ENCODE measurements at places on chromosomes 12 and 14. TPM values are rescaled to one million over a fixed set of nuclear protein-coding genes. Genes with fewer than 3 reads are reported as not detected.

DNA sequence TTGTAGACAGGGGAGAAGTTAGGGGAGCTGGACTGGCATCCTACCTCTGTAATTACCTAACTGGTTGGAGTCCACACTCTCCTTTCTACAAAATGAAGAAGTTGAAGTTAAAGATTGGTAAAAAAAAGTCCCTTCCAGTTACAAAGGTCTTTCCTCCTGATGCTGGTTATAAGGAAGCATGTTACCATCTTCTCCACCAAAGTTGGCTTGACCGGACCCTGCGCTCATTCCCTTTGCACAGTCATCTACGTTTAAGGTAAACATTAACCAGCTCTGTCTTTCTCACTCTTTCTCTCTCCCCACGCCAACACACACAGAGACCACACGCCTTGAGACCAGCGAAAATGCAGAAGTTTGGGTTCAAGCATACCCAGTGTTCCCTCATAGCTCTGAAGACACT is 11.9 kb downstream of the FBLN5 start:
- no peaks in the 10 kb centered on the region for H3K4me1 ChIP-seq
- no peaks in the 10 kb centered on the region for H3K36me3 ChIP-seq
- no peak overlapping the region for H3K4me3 ChIP-seq
- no peaks in the 10 kb centered on the region for H3K27me3 ChIP-seq

DNA sequence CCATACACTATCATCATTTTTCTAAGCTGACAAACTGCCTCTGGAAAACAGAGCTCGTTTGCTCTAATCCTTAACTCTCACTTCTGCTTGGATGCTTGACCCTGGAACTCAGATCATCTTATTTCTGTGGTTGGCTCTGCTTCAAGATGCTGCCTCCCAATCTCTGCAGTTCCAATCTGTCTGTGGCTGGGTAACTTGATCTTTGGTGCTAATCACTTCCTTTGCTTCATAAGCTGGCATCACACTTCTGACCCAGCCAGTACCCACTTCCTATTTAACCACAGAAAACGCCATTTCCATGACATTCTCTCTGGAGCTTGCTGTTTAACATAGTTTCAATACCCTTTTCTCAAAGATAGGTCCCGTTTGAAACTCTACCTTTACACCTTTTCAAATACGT is 254.2 kb downstream of the ACSS3 start:
- no peak overlapping the region for H3K4me3 ChIP-seq
- no peaks in the 10 kb centered on the region for H3K36me3 ChIP-seq
- no peak for DNase-seq
- H3K27me3 ChIP-seq = no peaks in the 10 kb centered on the region
- H3K4me1 ChIP-seq = no peaks in the 10 kb centered on the region

DNA sequence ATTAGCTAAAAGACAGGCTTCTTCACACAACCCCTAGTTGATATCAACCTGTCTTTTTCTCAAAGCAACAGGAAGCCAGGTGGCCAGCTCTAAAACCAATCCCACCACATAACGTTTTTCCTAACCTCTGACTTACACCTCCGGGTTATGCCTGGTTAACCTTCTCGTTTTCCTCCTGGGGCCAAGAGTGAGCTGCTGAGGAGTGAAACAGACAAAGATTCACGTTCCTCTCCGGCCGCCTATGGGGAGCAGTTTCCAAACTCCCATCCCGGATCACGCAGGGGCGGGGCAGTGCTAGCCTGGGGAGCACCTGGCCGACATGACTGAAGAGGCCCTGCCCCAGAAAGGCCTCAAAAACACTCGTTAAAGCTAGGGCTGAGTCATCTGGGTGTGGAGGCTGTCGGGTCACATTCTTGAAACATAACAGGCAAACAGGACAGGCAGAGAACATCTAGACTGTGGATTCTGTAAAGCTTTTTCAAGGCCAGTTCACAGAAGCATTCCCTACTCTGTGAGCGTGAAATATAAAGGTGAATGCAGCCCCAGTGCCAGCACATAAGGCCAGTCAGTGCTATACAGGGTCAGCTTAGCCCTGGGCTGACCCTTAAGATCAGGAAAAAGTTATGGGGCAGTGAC is 25.9 kb upstream of the LGALS3 start:
- peaks cover 6% of the 10 kb centered on the region for H3K36me3 ChIP-seq
- H3K27ac ChIP-seq = peak overlapping the region; percentile 95
- DNase-seq = no peak
- no peaks in the 10 kb centered on the region for H3K27me3 ChIP-seq
- peaks cover 41% of the 10 kb centered on the region for H3K4me1 ChIP-seq

- no peak overlapping the region for H3K27ac ChIP-seq
- H3K36me3 ChIP-seq = no peaks in the 10 kb centered on the region
- no peak for DNase-seq
- H3K4me1 ChIP-seq = peaks cover 2% of the 10 kb centered on the region
These were observed 202.7 kb downstream of the PRKD1 start for GRCh38 chr14:29724991-29725390.

DNA sequence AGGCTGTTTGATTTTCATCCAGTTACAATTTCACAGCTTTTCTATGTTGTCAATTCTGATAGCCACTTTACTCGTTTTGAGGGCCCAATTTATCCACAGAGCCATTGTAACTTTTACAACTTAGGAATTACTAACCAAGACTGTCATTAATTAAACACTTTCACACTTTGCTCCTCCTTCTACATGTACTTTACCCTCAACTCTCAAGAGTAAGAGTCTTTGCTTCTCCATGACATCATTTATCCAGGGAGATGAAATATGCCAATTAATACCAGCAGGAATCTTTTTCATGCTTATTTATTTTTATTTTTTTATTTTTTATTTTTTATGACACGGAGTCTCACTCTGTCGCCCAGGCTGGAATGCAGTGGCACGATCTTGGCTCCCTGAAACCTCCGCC is 13.5 kb downstream of the SLIRP start:
- H3K4me3 ChIP-seq = no peak overlapping the region
- no peaks in the 10 kb centered on the region for H3K4me1 ChIP-seq
- H3K27me3 ChIP-seq = no peaks in the 10 kb centered on the region
- peaks cover 12% of the 10 kb centered on the region for H3K36me3 ChIP-seq
- H3K27ac ChIP-seq = no peak overlapping the region
- DNase-seq = no peak

DNA sequence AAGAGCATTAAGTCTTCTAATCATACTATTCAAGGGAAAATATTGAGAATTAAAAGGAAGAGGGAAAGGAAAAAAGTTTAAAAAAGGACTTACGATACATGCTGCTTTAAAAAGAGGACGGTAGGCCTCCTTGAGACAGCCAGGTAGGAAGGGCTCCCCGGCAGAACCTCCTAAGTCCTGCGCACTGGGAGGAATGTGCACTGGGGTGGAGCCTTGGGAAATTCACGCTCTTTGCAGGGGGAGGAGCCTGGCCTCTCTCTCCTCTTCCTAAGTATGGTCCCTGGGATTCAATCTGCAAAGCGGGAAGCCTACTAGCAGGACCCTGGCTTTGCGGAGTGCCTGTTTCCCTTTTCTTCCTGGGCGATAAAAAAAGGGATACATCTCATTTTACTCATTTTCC is 553.0 kb downstream of the RPS29 start:
- H3K27ac ChIP-seq = no peak overlapping the region
- H3K27me3 ChIP-seq = no peaks in the 10 kb centered on the region
- DNase-seq = no peak
- no peak overlapping the region for H3K4me3 ChIP-seq

GRCh38 chr14:55929136-55929535 is 189.1 kb upstream of the PELI2 start:
- no peaks in the 10 kb centered on the region for H3K36me3 ChIP-seq
- peaks cover 1% of the 10 kb centered on the region for H3K4me1 ChIP-seq
- no peak for DNase-seq
- H3K4me3 ChIP-seq = no peak overlapping the region
- peaks cover 3% of the 10 kb centered on the region for H3K27me3 ChIP-seq
- H3K27ac ChIP-seq = no peak overlapping the region

GRCh38 chr12:89278862-89279261 is 73.4 kb downstream of the DUSP6 start:
- no peak overlapping the region for H3K4me3 ChIP-seq
- no peaks in the 10 kb centered on the region for H3K27me3 ChIP-seq
- no peak for DNase-seq
- no peaks in the 10 kb centered on the region for H3K36me3 ChIP-seq
- H3K27ac ChIP-seq = no peak overlapping the region
- peaks cover 18% of the 10 kb centered on the region for H3K4me1 ChIP-seq

DNA sequence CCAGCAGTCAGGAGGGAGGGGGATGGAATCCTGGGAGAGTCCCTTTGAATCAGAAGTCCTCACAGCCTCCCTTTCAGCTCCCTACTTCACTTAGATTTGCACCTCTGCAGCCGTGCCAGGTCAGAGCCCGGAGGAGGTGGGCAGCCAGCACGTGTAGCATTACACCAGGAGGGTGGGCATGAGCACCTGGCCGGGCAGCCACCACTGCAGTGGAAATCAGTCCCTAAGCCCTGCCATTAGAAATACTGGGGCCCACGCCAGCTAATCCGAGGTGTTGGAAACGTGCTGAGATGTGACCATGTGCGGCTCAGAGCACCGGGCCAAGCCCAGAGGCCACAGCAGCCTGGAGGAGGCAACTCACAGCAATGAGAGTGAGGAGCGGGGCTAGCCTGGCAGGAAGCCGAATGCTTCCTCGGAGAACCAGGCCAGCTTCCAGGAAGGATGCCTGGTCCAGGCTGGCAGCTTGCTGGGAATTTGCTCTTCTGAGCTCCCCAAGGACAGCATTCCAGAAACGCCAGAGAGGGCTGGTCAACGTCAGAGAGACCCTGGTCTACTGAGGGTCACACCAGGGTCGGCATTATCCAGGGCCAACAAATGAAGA is 9.4 kb upstream of the CACNA2D4 start:
- no peak overlapping the region for H3K27ac ChIP-seq
- H3K36me3 ChIP-seq = no peaks in the 10 kb centered on the region
- peaks cover 2% of the 10 kb centered on the region for H3K27me3 ChIP-seq
- no peak overlapping the region for H3K4me3 ChIP-seq
- no peak for DNase-seq

DNA sequence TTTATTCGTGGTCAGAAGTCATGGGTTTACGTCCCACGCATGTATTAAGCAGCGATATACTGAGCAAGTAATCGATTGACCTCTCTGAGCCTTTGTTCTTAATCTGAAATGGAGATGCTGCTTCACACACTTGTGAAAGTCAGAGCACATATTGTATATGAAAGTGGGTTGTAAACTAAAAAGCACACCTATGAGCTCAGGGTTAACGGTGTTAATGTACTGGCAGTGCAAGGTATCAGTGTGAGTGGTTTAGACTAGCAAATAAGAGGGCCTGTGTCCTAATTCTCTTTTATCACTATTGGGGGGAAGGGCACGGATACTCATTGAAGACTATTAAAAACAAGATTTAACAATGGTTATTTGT is 676 bp downstream of the MRPL42 start:
- no peak for DNase-seq
- no peaks in the 10 kb centered on the region for H3K36me3 ChIP-seq
- H3K27me3 ChIP-seq = no peaks in the 10 kb centered on the region
- peak overlapping the region; percentile 97 for H3K27ac ChIP-seq
- H3K4me3 ChIP-seq = peak overlapping the region; percentile 96
- H3K4me1 ChIP-seq = peaks cover 35% of the 10 kb centered on the region

GRCh38 chr12:12909228-12909994 is 18.0 kb downstream of the GPRC5A start:
- peaks cover 23% of the 10 kb centered on the region for H3K4me1 ChIP-seq
- no peak overlapping the region for H3K27ac ChIP-seq
- peak overlapping the region; percentile 48 for H3K4me3 ChIP-seq
- H3K27me3 ChIP-seq = peaks cover 9% of the 10 kb centered on the region

- no peak overlapping the region for H3K4me3 ChIP-seq
- H3K27ac ChIP-seq = no peak overlapping the region
- H3K27me3 ChIP-seq = peaks cover 2% of the 10 kb centered on the region
- DNase-seq = no peak
These were observed 52.0 kb downstream of the WSCD2 start for GRCh38 chr12:108181095-108181454.

TAS2R43 gene
- 1.4 TPM for total RNA-seq

AKAP3 gene
- 8.9 TPM for total RNA-seq

- no peaks in the 10 kb centered on the region for H3K4me1 ChIP-seq
- H3K36me3 ChIP-seq = peaks cover 5% of the 10 kb centered on the region
- H3K4me3 ChIP-seq = no peak overlapping the region
These were observed 142.2 kb upstream of the FKBP4 start for GRCh38 chr12:2652401-2653081.

DNA sequence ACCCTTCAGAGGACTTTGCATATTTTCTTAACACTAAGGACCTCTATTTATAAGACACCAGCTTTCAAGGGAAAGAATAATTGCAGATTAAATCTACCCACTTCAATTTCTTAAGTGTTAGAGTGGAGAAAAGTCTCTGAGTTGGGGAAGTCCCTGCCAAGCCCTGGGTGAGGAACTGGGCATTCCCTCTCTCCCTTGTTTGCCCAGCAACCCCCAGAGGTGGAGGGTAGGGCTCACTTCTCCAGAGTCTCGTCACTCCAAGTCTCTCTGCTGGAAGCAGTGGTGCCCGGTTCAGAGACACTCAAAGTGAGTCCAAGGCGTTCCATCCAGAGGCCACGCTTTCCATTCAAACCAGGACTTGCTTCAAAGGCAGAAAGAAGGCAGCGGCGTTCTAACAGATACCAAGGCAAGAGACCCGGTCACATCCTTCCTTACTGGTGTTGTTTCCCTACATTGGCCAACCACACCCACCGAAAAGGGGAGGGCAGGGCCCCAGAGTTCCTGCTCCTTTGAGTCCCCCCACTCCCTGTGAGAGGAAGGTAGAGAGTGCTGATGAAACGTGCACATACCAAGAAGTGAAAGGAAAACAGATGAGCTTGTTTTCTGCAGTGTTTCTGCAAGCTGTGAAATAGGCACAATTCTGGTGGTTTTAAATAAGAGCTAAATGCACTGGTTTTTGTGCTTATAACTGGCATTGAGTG is 6.1 kb upstream of the BDKRB2 start:
- peak overlapping the region; percentile 61 for H3K4me3 ChIP-seq
- no peaks in the 10 kb centered on the region for H3K36me3 ChIP-seq
- peaks cover 7% of the 10 kb centered on the region for H3K4me1 ChIP-seq
- DNase-seq = no peak
- H3K27me3 ChIP-seq = peaks cover 18% of the 10 kb centered on the region

SMIM10L1 gene
- total RNA-seq = 14.5 TPM

GRCh38 chr12:58745348-58746125 is 174.8 kb downstream of the LRIG3 start:
- no peak overlapping the region for H3K27ac ChIP-seq
- H3K4me3 ChIP-seq = no peak overlapping the region
- no peaks in the 10 kb centered on the region for H3K27me3 ChIP-seq
- no peaks in the 10 kb centered on the region for H3K36me3 ChIP-seq

- no peaks in the 10 kb centered on the region for H3K27me3 ChIP-seq
- H3K4me1 ChIP-seq = no peaks in the 10 kb centered on the region
- H3K36me3 ChIP-seq = peaks cover 9% of the 10 kb centered on the region
These were observed 209.0 kb upstream of the PLEKHG7 start for GRCh38 chr12:92493816-92494215.

PPFIA2 gene
- not detected for total RNA-seq

BAZ1A gene
- 47.5 TPM for total RNA-seq

Data from naive thymus-derived CD8-positive, alpha-beta T cell (primary cell).